Lower lobe of right lung (tissue), 2 donors: ENCODE measurements at places on chromosomes 6 and 20. TPM values are rescaled to one million over a fixed set of nuclear protein-coding genes. Genes with fewer than 3 reads are reported as not detected.

ZSCAN16 gene
- 6.8 TPM for total RNA-seq

GRCh38 chr6:43427406-43428111 is at the start of gene ABCC10:
Gene ABCC10, plus strand, starts transcription at chr6:43427541. Its CDS starts 438 bp downstream, at chr6:43427979.
- peaks cover 22% of the 10 kb centered on the region for H3K4me1 ChIP-seq
- peak within 1 kb of the TSS; percentile 91 for H3K27ac ChIP-seq
- peaks cover 14% of the 10 kb centered on the region for H3K36me3 ChIP-seq
- peak within 1 kb of the TSS; percentile 95 for H3K4me3 ChIP-seq
- no peaks in the 10 kb centered on the region for H3K27me3 ChIP-seq

POU5F1 gene
- 5.0 TPM for total RNA-seq

- no peaks in the 10 kb centered on the region for H3K4me1 ChIP-seq
- no peaks in the 10 kb centered on the region for H3K27me3 ChIP-seq
- H3K4me3 ChIP-seq: no peak overlapping the region
- no peaks in the 10 kb centered on the region for H3K36me3 ChIP-seq
- peak overlapping the region; percentile 18 for H3K27ac ChIP-seq
Observed at GRCh38 chr20:57169162-57169561, 97.3 kb downstream of the BMP7 start.

DNA sequence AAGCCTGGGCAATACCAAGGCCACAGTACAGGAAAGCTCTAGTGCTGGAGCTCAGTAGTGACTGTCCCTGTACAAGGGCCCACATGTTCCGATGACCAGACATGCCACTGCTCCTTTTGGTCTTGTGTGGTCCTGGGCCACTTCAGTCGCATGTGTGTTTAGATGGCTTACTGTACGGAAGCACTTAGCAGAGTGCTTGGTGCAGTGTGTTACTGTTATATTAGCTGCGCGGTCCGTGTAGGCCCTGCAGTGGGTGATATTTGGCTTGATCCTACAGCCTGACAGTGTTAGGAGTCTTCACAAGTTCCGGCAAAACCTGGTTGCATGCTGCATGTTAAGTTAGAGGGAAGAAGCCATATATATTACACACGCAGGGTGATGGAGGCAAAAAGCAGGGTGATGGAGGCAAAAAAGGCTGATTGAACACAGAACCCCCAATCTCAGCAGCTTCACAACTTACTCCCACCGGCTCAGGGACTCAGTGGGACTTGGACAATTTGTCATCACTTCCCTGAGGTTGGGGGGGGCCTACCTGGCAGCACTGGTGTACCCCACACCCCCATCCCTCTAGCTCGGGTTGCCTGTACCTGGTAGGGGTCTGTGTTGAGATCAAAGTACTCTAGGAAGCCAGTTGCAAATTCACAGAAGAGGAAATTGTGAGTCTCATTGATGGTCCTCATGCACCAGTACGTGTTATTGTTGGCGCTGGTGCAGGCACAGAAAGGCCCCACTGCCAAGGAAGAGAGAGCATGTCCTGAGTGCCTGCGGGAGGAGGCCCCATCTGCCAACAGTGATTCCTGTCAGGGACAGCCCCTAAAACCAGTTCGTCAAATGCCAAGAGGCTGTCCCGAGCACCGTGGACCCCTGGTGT is 122.6 kb downstream of the SULF2 start:
- H3K4me3 ChIP-seq: no peak overlapping the region
- peaks cover 12% of the 10 kb centered on the region for H3K4me1 ChIP-seq
- DNase-seq: no peak
- no peaks in the 10 kb centered on the region for H3K27me3 ChIP-seq
- H3K27ac ChIP-seq: no peak overlapping the region

DNA sequence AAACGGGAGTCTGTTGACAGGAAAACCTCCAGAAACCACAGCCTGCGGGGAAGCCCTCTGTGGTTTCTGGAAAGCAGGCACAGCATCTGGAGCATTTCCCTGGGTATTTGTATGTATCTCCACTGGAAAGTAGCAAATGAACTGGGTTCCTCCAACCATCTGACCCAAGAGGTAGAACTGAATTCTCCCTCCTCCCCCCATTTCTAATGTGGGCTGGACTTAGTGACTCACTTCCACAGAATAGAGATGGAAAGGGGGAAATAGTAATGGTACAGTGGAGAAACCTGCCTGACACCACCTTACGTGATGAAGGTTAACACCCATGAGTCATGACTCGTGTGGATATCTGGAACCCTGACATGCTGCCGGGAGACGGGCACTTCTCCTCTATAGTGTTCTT is 51.9 kb upstream of the XRN2 start:
- H3K4me1 ChIP-seq: no peaks in the 10 kb centered on the region
- no peak overlapping the region for H3K27ac ChIP-seq
- no peak overlapping the region for H3K4me3 ChIP-seq
- H3K36me3 ChIP-seq: peaks cover under 1% of the 10 kb centered on the region
